AG09309 (cell line): ENCODE measurements at places on chromosomes 3 and 15.
A peak's percentile ranks its signal among the peaks of the same experiment; 100 is the strongest.

DNA sequence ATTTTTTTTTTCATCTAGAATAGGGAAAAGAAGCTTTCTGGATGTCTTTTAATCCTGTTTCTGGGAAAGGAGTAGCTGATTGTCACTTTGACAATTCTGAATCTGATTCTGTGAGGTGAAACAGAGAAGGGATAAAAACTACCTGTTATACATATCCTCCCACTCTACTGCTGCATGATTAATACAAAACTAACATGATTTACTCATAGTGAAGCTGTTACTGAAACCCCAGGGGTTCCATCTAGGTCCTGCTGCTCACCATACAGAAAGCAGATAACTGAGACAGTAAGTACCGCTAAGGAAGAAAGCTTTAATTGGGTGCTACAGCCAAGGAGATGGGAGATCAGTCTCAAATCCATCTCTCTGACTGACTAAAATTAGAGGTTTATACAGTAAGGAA lies 610.9 kb upstream of the ALCAM start:
- DNase-seq = no peak

GRCh38 chr3:154018100-154018696 lies 103.0 kb upstream of the ARHGEF26 start:
- no peak for DNase-seq

DNA sequence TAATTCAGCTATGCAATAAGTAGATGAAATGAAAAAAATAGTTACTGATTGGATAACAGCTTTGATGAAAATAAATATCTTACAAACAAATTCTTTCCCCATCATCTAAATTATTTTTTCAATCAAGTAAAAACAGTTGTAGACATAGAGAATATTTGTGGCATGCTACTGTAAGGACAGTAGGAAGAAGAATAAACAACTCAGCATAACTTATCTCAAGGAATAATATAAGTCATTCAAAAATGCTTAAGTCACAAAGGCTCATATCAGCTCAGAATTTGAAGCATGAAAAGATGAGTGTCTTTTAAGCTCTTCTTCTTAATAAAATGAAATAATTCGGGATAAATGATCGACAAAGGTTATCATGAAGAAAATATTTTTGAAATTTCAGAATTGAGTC lies 1029.0 kb downstream of the ROBO1 start:
- DNase-seq = no peak

GRCh38 chr3:56974247-56974930 lies 86.1 kb upstream of the SPATA12 start:
- DNase-seq = no peak

GRCh38 chr3:74624301-74624700 lies 9.8 kb upstream of the CNTN3 start:
- DNase-seq = peak; percentile 72

DNA sequence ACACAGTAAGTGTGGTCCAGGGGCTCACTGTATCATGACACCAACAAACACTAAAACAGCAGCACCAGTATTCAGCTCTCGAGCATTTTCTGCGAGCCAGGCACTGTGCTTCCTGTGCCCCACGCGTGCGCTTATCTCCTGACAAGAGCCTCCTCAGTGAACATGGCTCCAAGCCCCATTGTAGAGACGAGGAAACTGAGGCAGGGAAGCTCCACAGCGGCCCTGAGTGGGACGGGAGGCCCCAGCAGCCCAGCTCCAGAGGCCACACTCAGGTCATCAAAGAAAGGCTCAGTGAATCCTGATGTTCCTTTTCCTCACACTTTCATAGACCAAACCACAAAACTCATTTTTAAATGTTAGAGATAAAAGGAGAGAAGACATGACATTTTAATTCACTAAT lies 113.1 kb downstream of the TPRA1 start:
- no peak for DNase-seq

GRCh38 chr15:77753281-77753873 lies 120.7 kb upstream of the LINGO1 start:
- no peak for DNase-seq

DNA sequence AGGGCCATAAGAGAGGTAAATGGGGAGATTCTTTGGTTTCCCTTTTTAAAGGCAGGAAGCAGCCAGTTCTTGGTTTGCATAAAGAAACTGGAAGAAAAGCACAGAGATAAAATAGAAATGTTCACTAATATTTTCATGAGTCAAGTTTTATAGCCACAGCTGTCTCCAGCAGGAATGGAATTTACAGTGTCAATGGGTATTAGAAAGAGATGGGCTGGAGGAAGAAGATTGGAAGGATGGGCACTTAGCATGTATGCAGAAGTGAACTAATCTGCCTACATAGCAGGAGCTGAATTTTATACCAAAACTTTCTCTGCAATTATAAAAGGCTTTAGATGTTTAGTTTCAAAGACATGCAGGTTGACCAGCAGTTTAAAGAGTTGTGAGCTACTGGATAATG lies 521.9 kb upstream of the GOLIM4 start:
- no peak for DNase-seq

- no peak for DNase-seq
These were observed 426.5 kb downstream of the TBC1D5 start for GRCh38 chr3:17315897-17316296.

DNA sequence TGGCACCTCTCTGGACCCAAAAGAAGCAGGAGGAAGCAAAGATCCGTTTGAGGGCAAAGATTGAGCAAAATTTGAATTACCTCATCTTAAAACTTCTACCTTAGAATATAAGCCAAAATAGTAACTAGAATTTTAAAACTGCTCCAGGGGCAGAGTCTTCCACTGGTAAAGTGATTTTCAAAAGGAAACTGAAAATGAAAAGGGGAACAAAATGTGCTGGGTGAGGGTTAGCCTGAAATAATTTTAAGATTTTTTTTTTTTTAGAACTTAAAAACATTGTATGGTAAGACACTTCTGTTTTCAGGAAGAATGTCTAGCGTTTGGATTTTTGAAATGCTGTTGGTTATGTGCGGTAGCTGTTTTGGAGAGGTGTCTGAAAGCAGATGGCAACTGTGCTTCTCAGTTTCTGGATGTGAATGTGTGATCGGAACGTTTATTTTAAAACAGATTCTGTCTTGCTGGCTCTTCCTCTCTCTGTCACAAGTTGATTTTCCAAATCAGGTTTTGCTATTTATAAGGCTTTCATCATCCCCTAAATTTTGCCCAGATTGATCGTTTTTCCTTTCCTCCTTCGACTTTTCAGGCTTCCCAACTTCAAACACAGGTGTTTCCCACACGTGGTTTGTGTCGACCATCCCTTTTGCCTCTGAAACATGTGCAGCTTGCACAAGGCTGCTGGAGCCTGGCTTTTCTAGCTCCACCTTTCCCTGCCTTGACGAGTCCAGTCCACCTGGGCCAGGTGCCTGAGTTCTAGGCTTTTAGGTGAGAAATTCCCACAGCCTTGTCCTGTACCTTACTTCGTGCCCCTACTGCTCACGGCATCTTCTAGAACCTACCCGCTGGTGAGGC lies 3.3 kb downstream of the LRRK1 start:
- no peak for DNase-seq

- no peak for DNase-seq
These were observed 3.7 kb upstream of the NCKIPSD start for GRCh38 chr3:48689384-48689783.

DNA sequence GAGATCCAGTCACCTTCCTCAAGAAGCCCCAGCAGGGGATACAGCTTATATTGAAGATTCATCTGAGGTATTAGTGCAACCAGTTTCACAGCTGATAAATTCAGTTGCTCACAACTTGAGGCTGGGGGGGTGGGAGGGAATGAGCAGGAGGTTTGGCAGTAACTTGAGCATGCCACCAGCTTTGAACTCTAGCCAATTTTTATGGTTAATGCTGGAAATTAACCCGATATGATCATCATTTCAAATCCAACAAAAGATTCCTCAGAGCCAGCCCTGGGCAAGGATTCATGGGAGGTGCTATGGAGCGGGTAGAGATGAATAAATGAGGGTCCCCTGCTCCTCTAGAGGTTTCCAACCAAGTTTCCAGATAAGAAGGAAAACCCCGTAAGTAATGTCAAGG lies 73.1 kb upstream of the HES1 start:
- no peak for DNase-seq

DNA sequence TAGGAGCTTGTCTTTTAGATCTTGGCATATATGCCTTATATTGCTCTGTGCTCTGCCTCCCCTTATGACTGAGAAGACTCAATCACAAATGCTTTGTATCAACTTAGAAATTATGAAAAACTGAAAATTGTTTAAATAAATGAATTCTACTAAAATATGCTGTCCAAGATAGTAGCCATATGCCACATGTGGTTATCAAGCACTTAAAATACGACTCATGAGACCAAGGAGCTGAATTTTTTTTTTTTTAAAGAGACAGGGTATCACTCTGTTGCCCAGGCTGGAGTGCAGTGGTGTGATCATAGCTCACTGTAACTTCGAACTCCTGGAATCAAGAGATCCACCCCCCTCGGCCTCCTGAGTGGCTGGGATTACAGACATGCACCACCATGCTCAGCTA lies 118.3 kb downstream of the RFTN1 start:
- no peak for DNase-seq

DNA sequence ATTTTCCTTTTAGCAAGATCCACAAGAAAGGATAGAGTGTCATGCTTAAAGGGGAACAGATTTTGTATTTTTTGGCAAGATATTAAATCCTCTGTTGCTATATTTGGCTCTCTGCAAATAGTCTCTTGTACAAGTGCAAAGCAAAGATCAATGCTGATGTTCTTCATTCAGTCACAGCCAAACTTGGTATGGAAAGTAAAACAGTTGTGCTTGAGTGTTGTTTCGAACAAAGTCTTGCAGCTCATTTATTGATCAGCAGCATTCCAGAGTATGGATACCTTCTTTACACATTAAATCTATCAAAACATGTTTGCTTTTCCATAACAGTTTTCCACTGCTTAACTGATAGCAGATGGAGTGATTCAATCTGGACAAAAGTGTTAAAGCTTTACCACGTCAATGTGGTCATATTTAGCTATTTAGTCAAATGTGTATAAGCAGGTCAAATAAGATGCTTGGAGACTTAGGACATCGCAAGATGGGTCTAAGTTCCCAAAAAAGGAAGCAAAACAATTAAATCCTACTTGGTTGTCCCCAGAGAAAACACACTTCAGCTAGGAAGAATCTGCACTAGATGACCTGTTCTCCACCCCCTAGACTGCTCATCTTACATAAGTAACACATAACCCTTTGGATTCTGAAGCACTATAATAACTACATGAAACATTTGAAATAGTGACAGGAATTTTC lies 52.4 kb downstream of the VGLL3 start:
- peak; percentile 84 for DNase-seq

GRCh38 chr3:181457190-181457589 lies 254.5 kb upstream of the SOX2 start:
- no peak for DNase-seq

- DNase-seq = no peak
These were observed 646.0 kb downstream of the TUSC7 start for GRCh38 chr3:117355566-117355965.

DNA sequence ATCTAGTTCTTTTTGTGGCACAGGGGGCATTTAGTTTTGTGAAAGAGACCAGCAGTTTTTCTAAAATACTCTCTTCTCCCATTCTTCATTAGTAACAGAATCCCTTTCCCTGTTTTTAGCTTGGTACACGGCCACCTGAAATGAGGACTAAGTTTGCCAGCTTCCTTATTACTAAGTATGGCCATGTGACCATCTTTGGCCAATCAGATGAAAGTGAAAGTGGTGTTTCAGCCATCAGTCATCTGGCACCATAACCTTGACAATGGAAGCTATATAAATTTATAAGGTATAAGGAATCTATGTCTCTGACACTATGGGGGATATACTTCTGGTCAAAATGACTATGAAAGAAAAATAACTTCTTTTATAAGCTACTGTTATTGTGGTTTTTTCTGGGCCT lies 570.4 kb downstream of the AGBL1 start:
- no peak for DNase-seq

DNA sequence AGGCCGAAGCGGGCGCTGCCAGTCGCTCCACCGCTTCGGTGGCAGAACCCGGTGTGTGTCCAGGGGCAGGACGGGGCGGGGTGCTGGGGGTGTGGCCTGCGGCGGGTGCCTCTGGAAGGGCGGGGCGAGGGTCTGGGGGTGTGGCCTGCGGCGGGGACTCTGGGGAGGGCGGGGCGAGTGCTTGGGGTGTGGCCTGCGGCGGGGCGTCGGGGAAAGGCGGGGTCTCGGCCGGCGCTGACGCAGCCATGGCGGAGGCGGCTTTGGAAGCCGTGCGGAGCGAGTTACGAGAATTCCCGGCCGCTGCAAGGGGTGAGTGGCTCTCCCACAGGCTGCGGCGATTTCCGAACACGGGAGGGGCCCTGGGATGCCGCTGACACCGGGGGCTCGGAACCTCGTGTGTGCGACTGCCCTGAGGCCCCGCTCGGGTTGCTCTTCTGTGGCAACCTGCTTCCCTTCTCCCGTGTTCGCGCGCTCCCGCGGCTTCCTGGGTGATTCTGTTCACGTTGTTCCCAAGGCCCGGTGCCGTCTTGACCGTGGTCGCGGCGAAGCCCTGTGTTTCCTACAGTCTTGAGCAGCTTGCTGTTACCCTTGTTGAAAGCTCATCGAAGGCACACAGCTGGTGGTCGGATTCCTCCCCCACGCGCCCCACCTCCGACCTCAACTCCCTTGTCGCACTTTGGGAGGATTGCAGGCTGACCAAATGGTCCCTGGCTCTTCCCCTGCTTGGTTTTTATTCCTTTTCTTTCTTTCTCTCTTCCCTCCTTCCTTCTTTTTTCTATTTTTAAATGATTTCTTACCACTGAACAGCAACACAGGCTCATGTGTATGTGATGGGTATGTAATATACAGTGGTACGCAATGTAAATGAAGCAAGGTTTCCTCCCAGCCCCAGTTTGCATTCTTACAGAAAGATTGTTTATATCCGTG lies at the start of gene JMJD7:
JMJD7 (plus strand) TSS at position 213 of the 927 bp plus-strand sequence; CDS start at position 246, 33 bp downstream.
- DNase-seq = peak; percentile 28

DNA sequence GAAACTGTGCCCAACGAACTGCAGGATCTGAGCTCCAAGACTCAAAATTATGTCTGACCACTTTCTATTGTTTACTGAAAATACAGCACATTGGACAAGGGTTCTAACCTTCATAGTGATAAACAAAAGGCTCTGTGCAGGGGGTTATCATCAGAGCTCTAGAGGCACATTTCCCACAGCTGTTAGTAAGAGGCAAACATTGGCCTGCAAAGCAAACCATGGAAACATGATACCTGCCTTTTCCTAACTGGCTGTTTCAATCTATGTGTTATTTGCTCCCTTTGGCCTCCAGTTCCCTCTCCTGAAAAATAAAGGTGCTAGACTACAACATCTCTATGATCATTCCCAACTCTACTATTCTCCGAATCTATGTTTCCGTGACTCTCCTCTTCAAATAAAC lies 159.7 kb upstream of the ARHGEF26 start:
- DNase-seq = no peak

- DNase-seq = no peak
These were observed 20.4 kb downstream of the HACD3 start for GRCh38 chr15:65550681-65551098.

GRCh38 chr3:140529558-140529957 lies 148.3 kb upstream of the TRIM42 start:
- DNase-seq = no peak

DNA sequence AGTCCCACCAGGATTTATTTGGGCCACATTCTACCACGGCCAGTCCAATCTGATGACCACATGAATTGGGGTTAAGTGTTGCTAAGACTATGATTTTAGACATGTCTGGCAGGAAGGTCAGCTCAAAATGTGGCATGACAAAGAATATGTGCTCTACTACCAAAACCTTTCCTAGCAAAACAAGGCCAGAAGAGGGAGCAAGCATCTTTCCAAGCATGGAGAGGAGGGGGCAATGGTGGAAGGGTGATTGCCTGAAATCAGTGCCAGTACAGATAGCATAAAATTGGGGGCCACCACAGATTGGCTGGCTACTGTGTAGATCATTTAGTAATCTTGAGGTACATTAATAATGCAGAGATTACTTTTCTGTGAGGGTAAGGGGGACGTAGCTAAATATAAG lies 43.2 kb downstream of the TMEM39A start:
- no peak for DNase-seq
